ENCODE measurements at places on chromosomes 16 and 17.

DNA sequence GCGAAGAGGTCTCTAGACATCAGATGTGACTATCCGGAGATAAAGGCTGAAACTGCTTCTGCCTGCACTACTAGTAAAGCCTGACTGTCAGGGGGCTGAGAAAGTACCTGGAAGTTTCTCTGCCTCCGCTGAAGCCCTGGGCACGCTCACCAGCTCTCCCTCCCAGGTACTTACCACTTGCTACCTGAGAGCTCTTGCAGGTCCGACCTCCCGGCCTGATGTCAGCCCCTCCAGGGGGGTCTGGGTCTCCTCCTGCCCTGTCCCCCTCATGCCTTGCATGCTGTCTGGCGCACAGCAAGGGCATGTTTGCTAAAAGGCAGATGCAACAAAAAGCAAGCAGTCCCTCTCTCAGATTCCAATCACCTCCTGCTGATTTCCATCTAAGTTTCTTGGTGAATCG, 17.4 kb downstream of the ZDHHC7 start:
- H3K27me3 ChIP-seq, result no peaks in the 10 kb centered on the region
- no peak overlapping the region for H3K4me3 ChIP-seq
- DNase-seq, result no peak
- H3K36me3 ChIP-seq, result peaks cover 35% of the 10 kb centered on the region
- peaks cover 3% of the 10 kb centered on the region for H3K4me1 ChIP-seq

GRCh38 chr16:61681673-61682072, 354.6 kb downstream of the CDH8 start:
- H3K36me3 ChIP-seq, result no peaks in the 10 kb centered on the region
- no peak overlapping the region for H3K4me3 ChIP-seq
- H3K4me1 ChIP-seq, result no peaks in the 10 kb centered on the region

GRCh38 chr16:57807968-57808528, 5.8 kb upstream of the KIFC3 start:
- no peak overlapping the region for H3K4me3 ChIP-seq
- no peaks in the 10 kb centered on the region for H3K36me3 ChIP-seq
- H3K4me1 ChIP-seq, result peaks cover 34% of the 10 kb centered on the region
- no peaks in the 10 kb centered on the region for H3K27me3 ChIP-seq
- DNase-seq, result peak; percentile 94

DNA sequence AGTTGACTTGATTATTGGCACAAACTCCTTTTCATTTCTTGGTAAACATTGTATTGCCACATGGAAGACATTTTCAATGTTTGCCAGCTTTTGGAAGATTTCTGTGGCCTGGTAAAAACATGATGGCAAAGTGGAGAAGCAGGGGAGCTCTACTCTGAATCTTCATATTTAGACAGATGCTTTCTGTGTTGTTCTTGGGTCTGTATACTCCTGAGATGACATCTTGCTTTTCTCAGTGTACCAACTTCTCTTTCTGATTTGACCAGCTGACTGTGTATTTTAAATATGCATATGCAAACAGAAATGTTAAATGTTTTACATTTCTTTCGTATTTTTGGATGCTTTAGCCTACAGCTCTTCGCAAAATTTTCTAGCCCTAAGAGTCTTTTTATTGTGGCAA, 366.2 kb upstream of the MON1B start:
- H3K4me1 ChIP-seq, result no peaks in the 10 kb centered on the region
- no peaks in the 10 kb centered on the region for H3K36me3 ChIP-seq
- H3K27ac ChIP-seq, result no peak overlapping the region
- no peak for DNase-seq

- H3K36me3 ChIP-seq, result peaks cover 4% of the 10 kb centered on the region
- H3K27ac ChIP-seq, result no peak overlapping the region
- H3K27me3 ChIP-seq, result no peaks in the 10 kb centered on the region
- DNase-seq, result no peak
- no peak overlapping the region for H3K4me3 ChIP-seq
These were observed 6.9 kb upstream of the GSE1 start for GRCh38 chr16:85605912-85606841.

GRCh38 chr16:18834864-18835263, 33.5 kb upstream of the ARL6IP1 start:
- H3K4me3 ChIP-seq, result no peak overlapping the region
- peaks cover 54% of the 10 kb centered on the region for H3K36me3 ChIP-seq
- H3K27me3 ChIP-seq, result no peaks in the 10 kb centered on the region
- no peak overlapping the region for H3K27ac ChIP-seq

- H3K4me1 ChIP-seq, result peaks cover 5% of the 10 kb centered on the region
- H3K27me3 ChIP-seq, result no peaks in the 10 kb centered on the region
- H3K27ac ChIP-seq, result no peak overlapping the region
- H3K4me3 ChIP-seq, result no peak overlapping the region
These were observed 10.5 kb downstream of the PER1 start for GRCh38 chr17:8141741-8142140.

GRCh38 chr16:76157629-76158028, 119.6 kb upstream of the CNTNAP4 start:
- H3K27me3 ChIP-seq, result no peaks in the 10 kb centered on the region
- H3K36me3 ChIP-seq, result no peaks in the 10 kb centered on the region
- no peak overlapping the region for H3K27ac ChIP-seq
- H3K4me1 ChIP-seq, result no peaks in the 10 kb centered on the region
- no peak overlapping the region for H3K4me3 ChIP-seq

- H3K27ac ChIP-seq, result no peak overlapping the region
- peaks cover 28% of the 10 kb centered on the region for H3K4me1 ChIP-seq
- H3K36me3 ChIP-seq, result no peaks in the 10 kb centered on the region
- H3K4me3 ChIP-seq, result peak overlapping the region; percentile 57
- peaks cover 54% of the 10 kb centered on the region for H3K27me3 ChIP-seq
- DNase-seq, result no peak
These were observed 2.2 kb downstream of the TMEM132E start for GRCh38 chr17:34581446-34582184.

- H3K4me3 ChIP-seq, result no peak overlapping the region
- H3K27me3 ChIP-seq, result no peaks in the 10 kb centered on the region
- H3K4me1 ChIP-seq, result peaks cover 33% of the 10 kb centered on the region
- H3K27ac ChIP-seq, result no peak overlapping the region
These were observed 192.5 kb downstream of the MSI2 start for GRCh38 chr17:57448759-57449283.

GRCh38 chr17:67759355-67760171, 41.8 kb downstream of the NOL11 start:
- no peaks in the 10 kb centered on the region for H3K4me1 ChIP-seq
- no peaks in the 10 kb centered on the region for H3K27me3 ChIP-seq
- H3K36me3 ChIP-seq, result no peaks in the 10 kb centered on the region
- H3K4me3 ChIP-seq, result no peak overlapping the region
- DNase-seq, result no peak

DNA sequence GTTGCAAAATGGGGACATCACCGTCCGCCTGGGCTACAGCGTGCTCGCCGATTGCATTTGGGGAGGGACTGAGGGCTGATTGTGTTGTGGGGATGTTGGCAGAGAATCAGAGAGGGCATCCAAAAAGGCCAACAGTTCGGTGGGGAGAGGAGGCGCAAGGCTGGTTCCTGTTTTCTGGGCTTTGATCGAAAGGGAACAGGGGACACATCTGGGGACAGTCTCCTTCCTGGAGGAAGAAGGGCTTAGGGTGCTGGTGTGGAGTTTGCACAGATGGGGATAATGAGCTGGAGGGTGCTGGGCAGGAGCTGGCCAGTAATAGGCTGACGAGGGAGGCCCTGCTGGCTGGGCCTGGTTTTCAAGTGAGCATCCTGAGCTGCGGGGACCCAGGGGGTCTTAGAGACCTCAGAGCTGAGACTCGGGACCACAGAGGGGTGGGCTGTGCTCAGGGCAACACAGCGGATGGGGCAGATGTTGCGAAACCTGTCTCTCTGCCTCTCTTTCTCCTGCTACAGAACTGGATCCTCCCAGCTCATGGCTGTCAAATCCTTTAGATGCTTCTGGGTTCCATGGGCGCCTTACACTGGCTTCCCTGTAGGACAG, 288.7 kb downstream of the SEC14L1 start:
- DNase-seq, result no peak
- no peak overlapping the region for H3K4me3 ChIP-seq
- no peaks in the 10 kb centered on the region for H3K36me3 ChIP-seq
- no peaks in the 10 kb centered on the region for H3K27me3 ChIP-seq
- peak overlapping the region; percentile 36 for H3K27ac ChIP-seq

- H3K27ac ChIP-seq, result no peak overlapping the region
These were observed 376 bp upstream of the STAC2 start for GRCh38 chr17:39225959-39226683.

DNA sequence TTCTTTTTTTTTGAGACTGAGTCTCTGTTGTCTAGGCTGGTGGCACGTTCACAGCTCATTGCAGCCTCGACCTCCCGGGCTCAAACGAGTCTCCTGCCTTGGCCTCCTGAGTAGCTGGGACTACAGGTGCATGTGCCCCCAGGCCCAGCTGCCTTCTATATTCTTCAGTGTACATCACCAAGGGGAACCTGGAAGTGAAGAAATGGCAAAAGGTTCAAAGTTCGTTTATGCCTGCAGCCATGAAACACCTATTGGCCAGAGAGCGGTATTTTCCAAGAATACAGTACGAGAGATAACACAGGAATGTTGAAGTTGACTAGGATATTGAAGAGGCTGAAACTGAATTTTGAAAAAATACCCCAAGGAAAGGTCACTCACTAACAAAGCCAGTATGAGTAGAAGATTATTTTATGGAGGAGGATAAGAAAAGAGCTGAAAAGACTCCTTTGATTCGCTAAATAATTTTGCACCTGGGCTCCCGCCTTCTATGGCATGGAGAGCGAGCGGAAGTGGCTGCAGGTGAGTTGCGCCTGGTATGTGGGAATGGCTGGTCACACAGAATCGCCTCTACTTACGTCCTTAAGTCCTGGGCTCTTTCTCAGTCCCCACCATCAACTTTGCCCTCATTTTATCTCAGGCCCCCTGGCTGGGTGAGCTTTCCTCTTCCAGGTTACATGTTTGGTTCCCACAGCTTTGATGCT, 9.8 kb downstream of the ST6GALNAC1 start:
- no peaks in the 10 kb centered on the region for H3K27me3 ChIP-seq
- H3K4me3 ChIP-seq, result no peak overlapping the region
- peak; percentile 83 for DNase-seq
- no peak overlapping the region for H3K27ac ChIP-seq
- peaks cover 2% of the 10 kb centered on the region for H3K4me1 ChIP-seq

GRCh38 chr17:37465069-37465616, 24.5 kb upstream of the DUSP14 start:
- no peak overlapping the region for H3K27ac ChIP-seq
- no peak overlapping the region for H3K4me3 ChIP-seq
- DNase-seq, result peak; percentile 35
- no peaks in the 10 kb centered on the region for H3K27me3 ChIP-seq
- no peaks in the 10 kb centered on the region for H3K4me1 ChIP-seq

GRCh38 chr16:22314661-22315626, 17.7 kb downstream of the POLR3E start:
- DNase-seq, result no peak
- no peak overlapping the region for H3K27ac ChIP-seq
- no peaks in the 10 kb centered on the region for H3K27me3 ChIP-seq

- no peak for DNase-seq
- no peak overlapping the region for H3K27ac ChIP-seq
- no peak overlapping the region for H3K4me3 ChIP-seq
- H3K27me3 ChIP-seq, result no peaks in the 10 kb centered on the region
- no peaks in the 10 kb centered on the region for H3K4me1 ChIP-seq
- H3K36me3 ChIP-seq, result no peaks in the 10 kb centered on the region
These were observed 321.8 kb downstream of the WWOX start for GRCh38 chr16:78421181-78421708.

GRCh38 chr17:49021768-49022103, 24.6 kb downstream of the IGF2BP1 start:
- no peak overlapping the region for H3K4me3 ChIP-seq
- peaks cover 33% of the 10 kb centered on the region for H3K4me1 ChIP-seq
- H3K36me3 ChIP-seq, result peaks cover 18% of the 10 kb centered on the region
- H3K27me3 ChIP-seq, result no peaks in the 10 kb centered on the region
- H3K27ac ChIP-seq, result peak overlapping the region; percentile 83

DNA sequence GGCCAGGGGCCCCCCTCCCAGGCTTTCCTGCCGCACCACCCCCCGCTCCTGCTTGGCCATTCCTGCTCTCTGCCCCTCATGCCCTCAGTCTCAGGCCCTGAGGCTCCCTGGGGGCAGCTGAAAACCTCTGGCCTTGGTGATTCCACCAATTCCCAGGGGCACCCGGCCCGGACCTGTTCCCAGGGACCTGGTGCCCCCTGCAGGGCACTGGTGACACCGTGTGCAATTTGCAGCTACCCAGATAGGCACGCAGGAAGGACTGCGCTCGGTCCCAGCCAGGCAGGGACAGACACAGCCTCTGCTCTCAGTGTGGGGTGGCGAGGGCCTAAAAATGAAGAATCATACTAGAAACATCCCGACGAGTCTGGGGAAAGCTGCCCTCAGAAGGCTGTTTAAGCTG, 13.4 kb downstream of the WFDC1 start:
- no peak overlapping the region for H3K27ac ChIP-seq
- peaks cover 4% of the 10 kb centered on the region for H3K27me3 ChIP-seq
- H3K36me3 ChIP-seq, result no peaks in the 10 kb centered on the region

All from trophoblast cell (in vitro differentiated cells and primary cell).